ENCODE measurements at places on chromosomes 16 and 17. TPM values are rescaled to one million over a fixed set of nuclear protein-coding genes. Genes with fewer than 3 reads are reported as not detected.

CFAP52 gene
- total RNA-seq = not detected

PRR29 gene
- total RNA-seq = 0.51 TPM

ACSM2A gene
- not detected for total RNA-seq

SMIM5 gene
- total RNA-seq = 11.4 TPM

LRRC37A3 gene
- 1.4 TPM for total RNA-seq
